ENCODE measurements at places on chromosomes 3 and 15.

DNA sequence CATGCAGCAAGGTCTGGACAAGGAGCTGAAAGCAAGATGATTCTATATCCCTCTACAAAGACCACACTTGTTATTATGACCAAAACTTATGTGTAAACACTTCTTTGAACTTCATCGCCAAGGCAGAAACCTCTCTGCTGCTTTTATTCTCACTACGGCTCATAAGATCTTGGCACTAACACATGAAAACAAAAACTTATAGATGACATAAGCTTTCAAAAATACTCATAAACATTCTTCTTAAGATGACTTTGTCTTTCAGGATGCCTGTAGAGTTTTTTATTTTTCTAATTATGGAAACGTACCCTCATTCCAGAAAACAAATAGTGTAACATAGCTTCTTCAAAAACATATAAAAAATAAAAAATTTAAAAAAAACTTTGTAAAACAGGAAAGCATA lies 12.5 kb upstream of the C15orf61 start:
- DNase-seq: no peak

GRCh38 chr3:53694046-53694445 lies 152.2 kb downstream of the CHDH start:
- no peak for DNase-seq

DNA sequence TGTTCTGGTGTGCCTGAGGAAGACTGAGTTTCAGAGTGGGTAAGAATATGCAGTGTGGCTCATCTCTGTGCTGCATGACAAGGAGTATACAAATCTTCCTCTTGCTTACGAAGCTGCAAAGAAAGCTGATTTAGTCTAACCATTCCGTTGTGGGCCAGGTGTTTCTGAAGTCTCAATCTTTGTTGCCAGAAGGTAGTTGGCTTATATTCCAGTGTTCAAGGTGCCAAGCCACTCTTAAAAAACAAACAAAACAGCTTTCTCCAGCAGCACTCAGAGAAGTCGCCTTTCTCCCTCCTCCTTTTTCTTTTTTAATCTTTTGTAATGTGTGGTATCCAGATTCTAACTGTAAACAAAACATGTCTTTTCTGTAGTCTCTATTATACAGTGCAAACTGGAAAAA lies 872.4 kb downstream of the NAALADL2 start:
- DNase-seq: no peak

DNA sequence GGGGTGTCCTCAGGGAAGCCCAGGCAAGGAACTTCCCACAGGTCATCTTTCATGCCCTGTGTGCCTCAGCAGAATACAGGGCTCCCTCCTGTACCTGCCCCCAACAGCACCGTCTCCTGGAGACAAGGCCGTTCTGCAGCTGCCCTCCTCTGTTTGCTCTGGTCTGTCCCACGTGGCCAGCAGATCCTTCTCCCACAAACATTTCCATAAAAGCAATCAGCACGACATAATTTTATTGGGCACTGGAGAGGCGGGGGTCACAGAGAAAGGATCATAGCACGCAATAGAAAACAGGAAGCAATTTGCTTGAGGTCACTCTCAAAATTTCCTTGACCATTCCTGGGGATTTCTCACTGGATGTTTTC lies 29.4 kb downstream of the STARD5 start:
- no peak for DNase-seq

DNA sequence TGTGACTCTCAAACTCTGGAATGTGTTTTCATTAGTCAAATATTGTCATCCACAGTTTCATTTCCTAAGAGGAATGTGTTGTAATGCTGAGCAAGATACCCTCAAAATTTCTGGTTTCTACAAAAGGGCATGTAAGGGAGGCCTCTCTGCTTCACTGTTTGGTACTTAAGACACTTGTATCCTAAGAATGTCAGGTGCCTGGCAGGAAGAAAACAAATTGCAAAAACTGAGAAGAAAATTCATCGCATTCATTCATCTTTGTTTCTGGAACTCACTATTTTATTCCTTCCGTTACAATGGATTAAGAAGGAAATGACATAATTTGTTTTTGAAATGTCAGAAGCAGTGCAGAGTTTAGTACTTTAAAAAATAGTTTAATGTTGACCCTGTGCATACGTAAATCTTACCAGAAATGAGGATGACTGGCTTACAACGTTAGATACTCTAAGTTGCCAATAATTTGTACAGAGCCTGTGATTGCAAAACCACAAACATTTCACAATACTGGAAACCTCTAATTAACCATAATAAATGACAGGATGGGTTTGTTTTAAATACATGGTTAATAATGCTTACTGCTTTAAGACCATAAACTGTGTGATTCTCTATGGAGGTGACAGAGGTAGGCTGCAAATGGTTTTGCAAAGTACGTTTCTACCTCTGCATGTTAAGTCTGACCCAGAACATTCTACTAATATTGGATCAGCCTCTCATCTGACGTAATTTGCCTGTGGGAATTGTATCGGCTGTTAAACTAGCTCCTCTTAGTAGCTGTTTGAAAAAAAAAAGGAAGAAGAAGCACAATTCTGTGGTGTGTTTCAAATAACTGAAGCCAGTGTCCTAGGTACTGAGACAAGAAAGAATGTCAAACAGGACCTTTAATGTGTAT lies 477.8 kb downstream of the RBMS3 start:
- DNase-seq: no peak

GRCh38 chr15:60933900-60934885 lies 294.9 kb downstream of the RORA start:
- DNase-seq: no peak

GRCh38 chr15:85381850-85382751 lies 1.7 kb downstream of the AKAP13 start:
- no peak for DNase-seq

DNA sequence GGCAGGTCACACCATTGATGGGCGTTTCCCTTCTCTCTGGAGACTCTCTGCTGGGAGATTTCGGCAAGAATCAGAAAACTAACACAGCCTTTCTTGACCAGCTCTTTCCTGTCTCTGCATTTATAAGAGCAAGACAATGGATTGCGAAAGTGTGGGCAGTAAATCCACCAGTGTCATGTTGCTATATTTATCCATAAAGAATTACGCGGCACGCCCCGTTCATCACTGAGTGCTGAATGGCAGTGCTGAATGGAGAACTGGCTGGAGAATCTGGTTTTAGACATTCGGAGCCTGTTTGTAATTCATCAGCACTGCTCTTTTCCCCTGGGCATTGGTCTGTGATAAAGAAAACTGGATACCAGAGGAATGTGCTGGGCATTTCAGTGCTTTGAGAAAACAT lies 2.0 kb upstream of the CEMIP start:
- no peak for DNase-seq

DNA sequence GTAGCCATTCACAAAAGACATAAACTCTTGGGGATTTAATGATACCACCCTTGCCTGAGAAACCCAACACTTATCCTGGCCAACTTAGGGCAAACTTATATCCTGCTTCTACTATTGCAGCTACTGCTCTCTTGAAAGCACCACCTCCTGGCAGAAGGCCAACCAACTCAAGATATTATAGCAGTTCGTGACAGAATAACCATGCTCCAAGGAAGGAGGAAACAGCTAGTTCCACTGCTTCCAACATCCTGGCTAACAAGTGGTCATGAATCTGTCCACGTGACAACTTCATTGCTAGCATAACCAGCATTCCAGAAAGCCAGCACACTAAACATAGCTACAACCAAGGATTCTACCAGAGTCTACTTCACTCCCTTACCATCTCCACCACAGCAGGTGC lies 1037.5 kb downstream of the TBL1XR1 start:
- no peak for DNase-seq

DNA sequence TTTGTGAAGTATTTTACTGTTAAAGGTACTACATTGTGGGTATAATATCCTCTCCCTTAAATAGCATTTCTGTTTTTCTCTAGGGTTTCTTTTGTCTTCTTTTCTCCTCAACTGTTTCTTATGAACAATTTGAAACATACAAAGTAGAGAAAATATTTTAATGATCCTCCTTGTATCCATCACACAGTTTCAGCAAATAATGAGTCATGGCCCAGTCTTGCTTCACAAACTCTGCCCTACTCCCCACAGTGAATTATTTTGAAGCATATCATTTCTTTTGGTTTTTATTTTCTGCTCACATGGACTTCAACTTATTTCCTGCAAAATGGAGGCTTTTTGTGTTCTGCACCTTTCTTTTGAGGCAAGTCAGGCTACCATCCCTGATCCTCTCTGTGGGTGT lies 6.1 kb upstream of the SCAANT1 start:
- no peak for DNase-seq

DNA sequence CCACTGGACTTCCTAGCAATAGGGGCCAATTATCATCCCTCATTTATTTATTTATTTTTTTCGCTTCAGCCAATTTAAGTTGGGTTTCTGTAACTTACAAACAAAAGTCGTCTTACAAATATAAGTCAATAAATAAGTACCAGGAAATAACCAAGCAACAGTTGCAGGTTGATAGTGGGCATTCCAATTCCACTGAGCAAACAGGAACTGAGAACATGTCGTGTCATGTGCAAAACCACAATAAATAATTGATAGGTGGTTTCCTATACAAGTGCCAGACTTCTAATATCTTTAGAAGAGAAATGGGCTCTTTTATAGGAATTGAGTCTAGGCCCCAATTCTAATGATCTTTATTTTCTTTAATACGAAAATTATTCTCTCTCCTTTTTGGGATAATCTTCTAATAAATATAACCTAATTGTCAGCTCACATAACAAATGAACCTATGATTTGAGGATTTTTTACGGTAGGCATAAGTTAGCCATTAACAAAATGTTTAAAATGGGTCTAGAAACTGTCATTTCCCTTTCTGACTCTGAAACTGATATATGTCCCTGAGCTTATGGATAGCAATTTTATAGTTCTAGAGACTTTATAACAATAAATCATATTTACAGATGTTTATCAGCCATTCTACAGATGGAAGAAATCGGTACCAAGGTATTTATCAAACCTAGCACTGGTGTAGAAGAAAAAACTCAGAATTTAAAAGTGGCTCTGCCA lies 571.8 kb downstream of the FOXP1 start:
- DNase-seq: no peak

DNA sequence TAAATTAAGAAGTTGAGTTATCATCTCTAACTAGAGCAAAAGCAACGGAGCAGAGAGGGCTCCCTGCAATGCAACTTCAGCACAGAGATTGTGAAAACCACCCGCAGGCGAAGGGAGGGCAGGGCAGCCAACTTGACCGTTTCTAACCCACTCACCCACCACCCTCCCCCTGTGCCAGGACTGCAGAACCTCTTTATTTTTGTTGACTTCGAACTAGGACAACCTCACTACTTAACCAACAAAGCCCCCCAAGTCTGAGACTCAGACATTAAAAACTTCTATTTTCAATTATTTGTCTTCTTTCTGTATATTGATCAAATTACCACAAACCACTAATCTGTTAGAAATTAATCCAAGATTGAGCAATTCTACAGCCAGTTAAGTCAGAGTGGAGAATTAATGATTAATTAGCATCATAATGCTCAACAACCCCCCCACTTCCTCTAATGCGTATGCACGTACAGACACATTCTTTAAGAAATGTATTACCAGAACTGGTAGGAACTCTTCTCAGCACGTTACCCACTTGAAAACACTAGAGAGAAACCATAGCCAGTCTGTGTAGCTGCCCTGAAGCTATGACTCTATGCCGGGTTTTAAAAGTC lies 2.0 kb downstream of the MGLL start:
- DNase-seq: no peak

DNA sequence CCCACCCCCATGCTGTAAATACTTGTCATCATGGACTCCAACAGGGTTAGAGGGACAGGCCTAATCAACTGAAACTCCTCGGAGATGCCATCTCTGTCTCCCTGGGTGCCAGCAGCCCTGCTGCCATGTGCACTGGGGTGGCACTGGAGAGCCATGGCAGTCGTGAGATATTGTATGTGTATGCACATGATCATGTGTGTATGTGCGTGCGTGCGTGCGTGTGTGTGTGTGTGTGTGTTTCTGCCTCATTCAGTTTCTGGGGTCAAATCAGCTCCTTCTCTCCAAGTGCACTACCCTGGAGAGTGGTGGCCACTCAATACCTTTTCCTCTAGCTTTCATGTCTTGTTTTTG lies 3.2 kb upstream of the APEH start:
- no peak for DNase-seq

DNA sequence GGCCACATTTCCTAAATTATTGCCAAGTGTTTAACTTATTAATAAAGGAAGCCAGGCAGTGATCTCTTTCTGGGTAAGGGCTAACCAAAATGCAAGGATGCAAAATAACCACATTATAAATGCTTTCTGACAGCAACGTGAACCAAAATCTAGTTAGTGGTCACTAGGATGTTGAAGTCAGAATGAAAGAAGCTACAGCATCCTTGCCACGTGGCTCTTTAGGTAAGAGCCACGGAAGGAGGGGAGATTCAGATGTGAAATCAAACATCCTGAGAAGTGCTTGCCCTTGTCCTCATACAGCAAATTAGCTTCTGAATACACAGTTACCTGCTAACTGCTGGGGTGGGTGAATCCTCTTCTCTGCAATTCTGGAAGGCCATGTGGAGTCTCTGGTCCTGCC lies 246.2 kb downstream of the FEZF2 start:
- no peak for DNase-seq

GRCh38 chr15:32659340-32660155 lies 18.0 kb downstream of the SCG5 start:
- DNase-seq: no peak

DNA sequence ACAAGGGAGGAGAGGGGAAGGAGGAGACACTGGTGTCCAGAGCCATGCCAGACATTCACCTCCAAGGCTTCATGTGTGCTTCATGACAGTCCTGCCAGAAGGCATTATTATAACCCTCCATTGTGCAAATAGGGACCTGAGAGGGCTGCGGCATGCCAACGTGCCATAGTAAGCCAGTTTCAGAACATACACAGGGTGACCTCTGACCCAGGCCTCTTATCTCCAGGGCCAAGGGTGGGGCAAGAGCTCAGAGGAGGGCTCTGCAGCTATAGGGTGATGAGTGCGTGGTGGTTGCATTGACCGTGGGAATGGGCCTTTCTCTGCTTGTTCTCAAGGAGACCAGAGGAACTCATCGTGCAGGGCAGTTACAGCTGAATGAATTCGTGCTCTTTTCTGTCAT lies 9.7 kb upstream of the ACSBG1 start:
- no peak for DNase-seq

GRCh38 chr3:143654906-143655305 lies 193.4 kb downstream of the SLC9A9 start:
- DNase-seq: no peak

- no peak for DNase-seq
Measured at GRCh38 chr3:110808630-110809029, 263.0 kb upstream of the NECTIN3 start.

- no peak for DNase-seq
Measured at GRCh38 chr15:98751767-98752166, 103.4 kb downstream of the IGF1R start.

DNA sequence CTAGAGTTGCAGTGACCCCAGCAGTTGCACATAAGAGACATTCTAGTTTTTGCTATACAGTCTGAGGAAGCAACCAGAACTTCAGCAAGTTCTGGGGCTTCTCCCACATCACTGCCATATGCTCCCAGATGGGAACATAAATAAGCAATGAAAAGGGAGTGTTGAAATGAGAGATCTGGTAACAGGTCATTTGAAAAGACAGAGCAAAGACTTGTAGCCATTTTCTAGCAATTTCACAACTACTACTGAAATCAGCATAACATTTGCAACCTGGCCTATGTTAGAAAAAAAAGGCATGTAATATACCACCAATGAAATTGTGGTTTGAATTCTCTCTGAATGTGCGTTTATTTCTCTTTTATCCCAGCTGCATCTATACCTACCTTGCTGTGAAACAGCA lies 57.5 kb downstream of the NUDT16 start:
- no peak for DNase-seq

- no peak for DNase-seq
Measured at GRCh38 chr3:45092132-45093031, 53.8 kb downstream of the CDCP1 start.

Measured in CD8-positive, alpha-beta T cell (primary cell).